ENCODE measurements at places on chromosomes 6 and 20. TPM values are rescaled to one million over a fixed set of nuclear protein-coding genes. Genes with fewer than 3 reads are reported as not detected.

The EBF4 gene
- total RNA-seq: 1.6 TPM

The MAP7 gene
- total RNA-seq: 67.0 TPM

The BEND3 gene
- 38.8 TPM for total RNA-seq

The KCNK17 gene
- total RNA-seq: 3.0 TPM

The SAMD10 gene
- 3.8 TPM for total RNA-seq

DNA sequence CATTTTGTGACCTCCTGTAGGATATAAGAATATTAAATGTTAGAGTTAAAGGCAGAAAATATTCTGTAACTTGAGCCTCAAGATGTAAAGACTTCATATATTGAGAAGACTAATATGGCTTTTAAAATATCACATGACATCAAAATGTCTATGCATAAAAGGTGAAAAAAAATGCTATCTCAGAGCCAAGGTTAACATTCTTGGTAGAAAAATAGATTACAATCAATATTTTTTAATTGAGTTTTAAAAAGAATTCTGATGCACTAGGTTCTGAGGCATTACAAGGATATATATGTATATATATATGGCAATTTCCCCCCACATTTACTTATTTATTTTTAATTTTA, 46.2 kb upstream of the RAB23 start:
- H3K4me3 ChIP-seq: no peak overlapping the region
- no peaks in the 10 kb centered on the region for H3K27me3 ChIP-seq
- no peaks in the 10 kb centered on the region for H3K36me3 ChIP-seq
- H3K4me1 ChIP-seq: no peaks in the 10 kb centered on the region

GRCh38 chr6:21772884-21773575, 179.5 kb downstream of the SOX4 start:
- H3K36me3 ChIP-seq: no peaks in the 10 kb centered on the region
- H3K27ac ChIP-seq: no peak overlapping the region
- H3K4me1 ChIP-seq: peaks cover 10% of the 10 kb centered on the region
- no peak for DNase-seq
- H3K27me3 ChIP-seq: no peaks in the 10 kb centered on the region
- no peak overlapping the region for H3K4me3 ChIP-seq

DNA sequence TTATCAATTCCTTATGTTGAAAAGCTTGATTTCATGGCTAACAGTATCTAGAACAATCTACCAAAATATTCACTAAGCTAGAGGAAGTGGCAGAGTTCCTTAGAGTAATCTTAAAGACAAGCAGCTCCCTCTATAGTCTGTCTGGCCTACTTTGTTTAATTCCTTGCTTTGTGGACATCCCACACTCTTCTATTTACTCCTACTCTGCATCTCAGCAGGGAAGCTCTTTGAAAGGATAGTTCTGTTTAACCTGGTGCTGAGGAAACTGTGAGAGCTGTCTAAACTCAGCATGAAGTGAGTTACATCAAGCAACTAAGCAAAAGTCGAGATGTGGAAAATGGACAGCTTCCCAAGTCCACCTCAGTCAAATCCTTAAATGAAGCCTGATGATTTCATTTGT, 4.3 kb downstream of the REV3L start:
- DNase-seq: no peak
- no peak overlapping the region for H3K4me3 ChIP-seq
- peaks cover 12% of the 10 kb centered on the region for H3K4me1 ChIP-seq
- H3K27me3 ChIP-seq: peaks cover 66% of the 10 kb centered on the region
- H3K36me3 ChIP-seq: no peaks in the 10 kb centered on the region

DNA sequence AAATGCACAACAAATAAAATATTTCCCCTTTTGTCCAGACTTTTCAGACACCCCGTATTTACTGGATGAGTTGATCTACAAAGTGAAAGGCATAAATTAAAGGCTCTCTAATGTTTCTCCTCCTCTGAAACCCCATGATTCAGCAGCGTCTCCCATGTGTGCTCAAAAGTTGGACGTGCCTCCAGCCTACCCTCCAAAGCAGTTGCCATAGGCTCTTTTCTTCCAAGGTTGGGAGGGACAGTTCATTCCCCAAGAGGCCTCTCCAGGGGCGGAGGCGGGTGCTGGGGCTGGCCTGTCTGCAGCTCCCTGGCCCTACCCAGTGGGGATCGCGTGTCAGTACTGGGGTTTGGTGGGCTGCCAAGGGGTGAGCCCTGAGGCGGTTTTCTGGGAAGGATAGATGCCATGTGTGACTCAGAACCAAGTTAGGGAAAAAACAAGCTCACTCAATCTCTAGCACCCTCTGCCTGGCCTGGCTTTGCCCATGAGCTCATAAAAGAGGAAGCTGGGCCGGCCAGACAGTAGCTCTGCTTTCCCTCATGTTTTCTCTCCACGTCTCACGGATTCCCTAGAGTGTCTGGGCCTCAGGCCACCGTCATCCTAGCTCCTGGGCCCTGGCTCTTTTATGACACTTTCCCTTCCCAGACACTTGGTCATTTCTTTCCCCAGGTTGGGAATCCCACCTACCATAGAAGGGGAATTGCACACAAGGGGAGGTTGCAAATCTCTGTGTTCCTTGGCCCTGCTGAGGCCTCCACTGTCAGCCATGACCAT, 8.0 kb upstream of the IER3 start:
- no peaks in the 10 kb centered on the region for H3K27me3 ChIP-seq
- DNase-seq: no peak
- H3K27ac ChIP-seq: no peak overlapping the region
- no peaks in the 10 kb centered on the region for H3K4me1 ChIP-seq
- no peaks in the 10 kb centered on the region for H3K36me3 ChIP-seq

DNA sequence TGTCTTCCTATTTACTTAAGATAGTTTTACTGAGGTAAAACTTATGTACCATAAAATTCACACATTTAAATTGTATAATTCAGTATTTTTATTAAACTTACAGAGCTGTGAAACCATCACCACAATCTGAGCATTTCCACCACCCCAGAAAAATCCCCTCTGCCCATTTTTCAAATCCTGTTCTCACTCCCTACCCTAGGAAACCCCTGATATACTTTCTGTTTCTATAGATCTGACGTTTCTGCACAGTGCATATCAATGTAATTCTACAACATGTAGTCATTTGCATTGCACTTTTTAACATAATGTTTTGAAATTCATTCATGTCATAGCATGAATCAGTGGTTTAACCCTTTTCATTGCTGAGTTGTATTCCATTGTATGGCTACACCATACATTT, 96.7 kb upstream of the OPRM1 start:
- H3K36me3 ChIP-seq: no peaks in the 10 kb centered on the region
- no peak overlapping the region for H3K27ac ChIP-seq
- no peak for DNase-seq
- H3K27me3 ChIP-seq: no peaks in the 10 kb centered on the region
- no peak overlapping the region for H3K4me3 ChIP-seq

DNA sequence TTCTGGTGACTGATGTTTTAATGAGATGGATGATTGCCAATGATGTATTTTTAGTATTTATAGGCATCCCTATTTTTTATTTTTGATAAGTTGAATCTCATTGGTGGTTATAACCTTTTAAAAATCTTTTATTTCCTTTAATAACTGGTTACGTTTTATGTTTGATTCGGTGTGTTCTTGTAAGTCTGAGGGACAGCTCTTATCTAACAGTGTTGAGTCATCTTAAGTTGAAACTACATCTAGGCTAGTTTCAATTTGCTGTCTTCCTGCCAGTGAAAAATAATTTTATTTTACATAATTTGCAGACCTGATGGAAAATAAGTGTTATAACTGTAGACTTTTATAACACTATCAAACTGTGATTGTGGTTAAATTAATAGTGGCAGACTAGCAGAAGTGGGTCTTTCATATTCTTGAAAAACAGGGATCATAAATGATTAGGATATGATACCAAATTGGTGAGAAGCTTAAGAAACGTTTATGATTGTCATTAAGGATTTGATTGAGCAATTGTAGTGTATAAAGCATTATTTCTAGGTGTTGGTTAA, 4.6 kb downstream of the AFDN start:
- no peak overlapping the region for H3K27ac ChIP-seq
- no peaks in the 10 kb centered on the region for H3K27me3 ChIP-seq
- H3K4me1 ChIP-seq: peaks cover 4% of the 10 kb centered on the region
- DNase-seq: no peak
- no peak overlapping the region for H3K4me3 ChIP-seq
